ENCODE measurements at places on chromosomes 7 and 10. TPM values are rescaled to one million over a fixed set of nuclear protein-coding genes. Genes with fewer than 3 reads are reported as not detected.

GRCh38 chr7:19016140-19016539, 101.3 kb downstream of the TWIST1 start:
- H3K27me3 ChIP-seq: no peaks in the 10 kb centered on the region
- no peaks in the 10 kb centered on the region for H3K36me3 ChIP-seq
- no peak for DNase-seq
- no peaks in the 10 kb centered on the region for H3K4me1 ChIP-seq
- no peak overlapping the region for H3K4me3 ChIP-seq

DNA sequence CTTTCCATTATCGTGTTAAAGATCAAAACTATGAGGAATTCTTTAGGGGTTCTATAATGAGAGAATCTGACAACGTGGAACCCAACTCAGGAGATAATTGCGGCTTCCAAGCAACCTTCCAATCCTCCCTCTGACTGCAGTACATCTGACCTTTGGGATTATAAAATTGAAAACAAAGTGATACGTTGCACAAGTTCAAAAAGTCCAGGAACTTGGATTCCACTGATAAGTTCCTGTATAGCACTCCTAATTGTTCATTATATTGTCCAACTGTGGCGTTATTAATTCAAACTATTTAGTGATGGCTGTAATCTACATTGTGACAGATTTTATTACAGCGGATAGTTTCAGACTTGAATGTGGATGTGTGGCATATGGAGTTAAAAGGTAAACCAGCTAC, 15.4 kb downstream of the MALRD1 start:
- DNase-seq: no peak
- no peak overlapping the region for H3K4me3 ChIP-seq

GRCh38 chr7:128011131-128011661, 20.0 kb downstream of the LRRC4 start:
- no peaks in the 10 kb centered on the region for H3K36me3 ChIP-seq
- H3K4me3 ChIP-seq: no peak overlapping the region
- DNase-seq: no peak
- peaks cover 4% of the 10 kb centered on the region for H3K4me1 ChIP-seq
- no peaks in the 10 kb centered on the region for H3K27me3 ChIP-seq

DNA sequence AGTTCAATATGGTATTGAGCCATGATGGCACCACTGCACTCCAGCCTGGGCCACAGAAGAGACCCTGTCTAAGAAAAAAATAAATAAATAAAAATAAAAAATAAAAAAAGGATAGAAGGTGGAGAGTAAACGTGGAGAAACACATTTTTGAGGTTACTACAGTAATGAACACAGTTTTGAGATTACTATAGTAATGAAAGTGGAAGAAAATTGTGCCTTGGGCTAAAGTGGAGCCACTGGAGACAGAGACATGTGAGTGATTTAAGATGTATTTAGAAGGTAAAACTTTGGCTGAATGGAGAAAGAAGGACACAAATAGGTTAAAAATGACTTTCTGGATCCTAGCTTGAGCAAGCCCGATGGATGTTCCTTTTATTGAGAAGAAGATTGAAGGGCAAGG, 76.8 kb downstream of the HGF start:
- H3K4me1 ChIP-seq: peaks cover 9% of the 10 kb centered on the region
- no peak overlapping the region for H3K27ac ChIP-seq
- H3K27me3 ChIP-seq: no peaks in the 10 kb centered on the region
- no peak overlapping the region for H3K4me3 ChIP-seq
- DNase-seq: no peak
- H3K36me3 ChIP-seq: no peaks in the 10 kb centered on the region

DNA sequence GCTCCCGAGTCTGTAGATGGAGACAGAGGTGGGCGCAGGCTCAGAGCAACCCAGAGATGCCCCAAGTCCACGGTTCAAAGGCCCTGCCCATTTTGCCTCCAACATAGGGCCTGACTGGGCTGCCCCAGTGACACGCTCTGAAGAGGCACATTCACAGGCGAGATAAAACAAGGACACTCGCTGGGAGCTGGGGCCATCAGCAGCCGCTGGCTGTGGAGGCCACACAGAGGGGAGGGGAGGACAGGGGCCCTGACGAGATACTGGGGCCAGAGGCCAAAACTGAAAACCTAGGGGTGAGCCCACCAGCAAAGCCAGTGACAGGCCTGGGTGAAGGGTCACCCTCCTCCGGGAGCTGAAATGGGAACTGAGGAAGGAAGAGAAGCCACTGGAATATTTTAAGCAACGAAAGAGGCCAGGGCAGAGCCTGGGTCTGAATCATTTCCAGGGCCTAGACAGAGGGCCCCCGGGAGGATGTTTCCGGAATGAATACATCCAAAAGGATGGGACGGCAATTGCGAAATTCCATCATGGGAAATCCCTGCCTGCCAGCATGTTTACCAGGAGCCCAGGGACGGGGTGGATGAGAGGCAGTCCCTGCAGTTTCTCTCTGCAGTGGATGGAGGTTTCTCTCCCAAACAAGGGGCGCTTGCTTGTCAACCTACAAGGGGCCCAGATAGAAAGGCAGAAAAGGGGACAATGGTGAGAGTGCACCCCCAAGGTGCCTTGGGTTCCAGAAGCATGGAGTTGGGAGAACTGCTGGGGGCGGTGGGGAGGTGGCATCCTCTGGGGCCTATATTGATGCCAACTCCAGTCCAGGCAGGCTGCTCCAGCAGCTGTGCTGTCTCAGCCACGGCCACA, 29.0 kb upstream of the HSPA12A start:
- no peak overlapping the region for H3K4me3 ChIP-seq
- H3K4me1 ChIP-seq: peaks cover 7% of the 10 kb centered on the region
- DNase-seq: no peak
- no peaks in the 10 kb centered on the region for H3K27me3 ChIP-seq
- no peak overlapping the region for H3K27ac ChIP-seq

DNA sequence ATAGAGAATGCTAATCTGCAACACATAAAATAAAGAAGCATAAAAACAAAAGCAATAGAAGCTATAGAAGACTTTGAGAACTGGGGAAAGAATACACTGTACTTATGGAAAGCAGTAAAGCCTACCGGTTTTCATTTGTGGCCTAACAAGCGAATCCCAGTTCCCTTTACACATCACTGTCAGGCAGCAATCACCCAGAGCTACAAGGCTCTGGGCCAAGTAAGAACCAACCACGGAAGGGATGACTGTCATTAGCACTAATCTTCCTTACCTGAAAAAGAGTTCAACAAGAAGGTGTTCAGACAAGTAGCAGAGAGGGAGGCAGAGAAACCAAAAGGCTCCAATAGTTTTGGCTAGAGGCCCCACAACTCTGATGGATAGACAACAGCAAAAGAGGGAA, 15.0 kb downstream of the CCDC6 start:
- no peak for DNase-seq
- no peak overlapping the region for H3K4me3 ChIP-seq
- H3K27me3 ChIP-seq: no peaks in the 10 kb centered on the region

- DNase-seq: peak; percentile 27
- no peaks in the 10 kb centered on the region for H3K36me3 ChIP-seq
- H3K27me3 ChIP-seq: no peaks in the 10 kb centered on the region
- no peak overlapping the region for H3K27ac ChIP-seq
Measured at GRCh38 chr10:78702186-78702585, 366.6 kb upstream of the ZMIZ1 start.

GRCh38 chr10:46019569-46020343, 10.7 kb downstream of the NCOA4 start:
- H3K27me3 ChIP-seq: no peaks in the 10 kb centered on the region
- H3K36me3 ChIP-seq: peaks cover 8% of the 10 kb centered on the region
- no peaks in the 10 kb centered on the region for H3K4me1 ChIP-seq
- no peak overlapping the region for H3K27ac ChIP-seq
- H3K4me3 ChIP-seq: no peak overlapping the region
- no peak for DNase-seq

HOXA5 gene
- total RNA-seq: not detected

GAD2 gene
- total RNA-seq: 0.47 TPM

ADGRA1 gene
- 0.17 TPM for total RNA-seq

DKK1 gene
- total RNA-seq: 0.61 TPM

TUBAL3 gene
- not detected for total RNA-seq

Data from H1 (cell line).